ENCODE measurements at places on chromosomes 3 and 15.

DNA sequence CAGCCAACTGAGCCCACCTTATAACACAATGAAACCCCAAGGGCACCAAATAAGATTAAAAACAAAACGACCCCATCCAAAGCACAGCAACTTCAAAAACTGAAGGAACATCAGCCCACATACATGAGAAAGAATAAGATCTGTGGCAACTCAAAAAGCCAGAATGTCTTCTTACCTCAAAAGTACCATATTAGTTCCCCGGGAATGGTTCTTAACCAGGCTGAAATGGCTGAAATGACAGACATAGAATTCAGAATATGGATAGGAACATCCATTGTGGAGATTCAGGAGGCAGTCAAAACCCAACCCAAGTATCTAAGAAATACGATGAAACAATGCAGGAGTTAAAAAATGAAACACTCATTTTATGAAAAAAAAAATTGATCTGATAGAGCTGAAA is 222.3 kb downstream of the SCAPER start:
- DNase-seq, result no peak

DNA sequence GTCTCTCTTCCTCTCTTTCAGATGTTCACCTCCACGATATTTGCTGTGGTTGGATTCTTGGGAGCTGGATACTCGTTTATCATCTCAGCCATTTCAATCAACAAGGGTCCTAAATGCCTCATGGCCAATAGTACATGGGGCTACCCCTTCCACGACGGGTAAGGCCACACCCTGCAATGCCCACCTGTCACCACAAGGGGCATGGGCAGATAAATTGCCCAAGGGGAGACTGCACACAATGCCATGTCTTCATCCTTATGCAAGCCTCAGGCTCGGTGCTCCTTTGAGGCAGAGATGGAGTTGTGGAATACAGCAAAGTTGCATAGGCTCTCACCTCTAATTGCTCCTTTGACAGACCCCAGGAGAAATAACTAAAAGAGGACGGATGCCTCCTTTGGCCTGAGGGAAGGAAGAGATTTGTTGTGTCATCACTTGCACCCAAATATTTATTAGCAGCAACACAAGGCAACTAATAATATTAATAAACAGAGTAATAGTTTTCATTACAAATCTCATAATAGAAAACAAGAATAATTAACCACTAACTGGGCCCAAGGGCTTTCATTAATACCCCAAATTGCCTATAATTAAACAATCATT is 13.2 kb downstream of the TM4SF4 start:
- DNase-seq, result no peak

- no peak for DNase-seq
These were observed 10.2 kb downstream of the TRA2B start for GRCh38 chr3:185927501-185928200.

DNA sequence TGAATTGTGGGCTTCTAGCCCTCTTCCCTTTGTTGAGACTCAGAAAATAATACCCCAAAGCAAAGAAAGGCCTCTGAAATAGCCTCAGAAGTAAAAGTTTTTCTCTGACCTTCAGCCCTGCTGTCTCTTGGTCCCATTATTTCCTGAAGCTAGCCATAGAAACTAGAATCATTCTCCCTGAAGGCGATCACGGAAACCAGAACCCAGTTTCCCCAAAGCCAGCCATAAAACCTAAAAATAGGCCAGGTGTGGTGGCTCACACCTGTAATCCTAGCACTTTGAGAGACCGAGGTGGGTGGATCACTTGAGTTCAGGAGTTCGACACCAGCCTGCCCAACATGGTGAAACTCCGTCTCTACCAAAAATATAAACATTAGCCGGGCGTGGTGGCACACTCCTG is 27.2 kb downstream of the EXD1 start:
- no peak for DNase-seq

DNA sequence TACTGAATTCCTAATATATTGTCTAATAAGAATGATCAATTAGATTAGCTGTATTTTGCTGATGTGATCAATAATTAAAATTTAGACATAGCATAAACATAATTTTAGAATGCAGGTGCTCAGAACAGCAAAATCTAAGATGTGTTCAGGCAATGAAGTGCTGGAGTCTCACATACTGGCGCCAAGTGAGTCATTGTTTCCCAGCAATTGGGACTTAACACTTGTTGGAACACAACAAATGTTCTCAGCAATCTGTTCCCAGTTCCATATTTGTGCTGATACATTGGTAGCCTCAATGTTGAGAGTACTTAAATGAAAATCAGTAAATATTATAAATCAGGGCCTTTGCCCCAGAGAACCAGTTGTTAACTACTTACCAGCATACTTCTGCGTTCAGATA is 619.0 kb downstream of the ROBO1 start:
- DNase-seq, result no peak

- DNase-seq, result no peak
These were observed 60.5 kb upstream of the ACTC1 start for GRCh38 chr15:34855893-34856292.

DNA sequence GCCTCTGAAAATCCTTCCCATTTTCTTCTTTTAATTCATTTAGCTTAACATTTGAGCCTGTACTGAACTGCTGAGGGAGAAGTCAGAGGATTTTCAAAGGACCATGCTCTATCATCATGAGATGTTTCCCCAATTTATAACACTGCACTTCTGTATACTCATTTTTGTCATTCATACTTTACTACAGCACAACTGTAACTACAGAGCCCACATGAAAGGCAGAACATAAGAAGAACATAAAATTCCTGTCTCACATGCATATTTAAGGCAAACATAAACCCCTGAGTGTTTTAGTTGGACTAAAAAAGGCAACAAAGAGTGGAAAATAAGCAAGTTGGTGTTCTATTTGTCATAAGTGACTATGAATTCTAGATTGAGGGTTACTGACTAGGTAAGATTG is 237.7 kb upstream of the ARPP21 start:
- DNase-seq, result no peak

GRCh38 chr3:125045194-125045593 is 10.6 kb downstream of the HEG1 start:
- no peak for DNase-seq

Measured in NCI-H1436 treated with DMSO at 0.1 percent for 48 hours (cell line).